Adrenal gland (tissue), 19 donors: ENCODE measurements at places on chromosomes 7 and 10.

GRCh38 chr7:44145479-44145968, 4.4 kb upstream of the MYL7 start:
- peak; percentile 12 for DNase-seq

DNA sequence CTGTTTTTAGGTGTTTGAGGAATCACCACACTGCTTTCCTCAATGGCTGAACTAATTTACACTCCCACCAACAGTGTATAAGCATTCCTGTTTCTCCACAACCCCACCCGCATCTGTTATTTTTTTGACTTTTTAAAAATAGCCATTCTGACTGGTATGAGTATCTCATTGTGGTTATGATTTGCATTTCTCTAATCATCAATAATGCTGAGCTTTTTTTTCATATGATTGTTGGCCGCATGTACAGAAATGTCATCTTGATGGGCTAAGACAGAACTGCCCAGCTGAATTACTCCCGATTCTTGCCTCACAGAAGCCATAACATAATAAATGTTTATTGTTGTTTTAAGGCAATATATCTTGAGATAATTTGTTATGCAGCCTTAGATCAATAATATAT, 93.1 kb upstream of the DKK1 start:
- DNase-seq = no peak

GRCh38 chr10:61837755-61838171, 63.7 kb upstream of the ARID5B start:
- no peak for DNase-seq

DNA sequence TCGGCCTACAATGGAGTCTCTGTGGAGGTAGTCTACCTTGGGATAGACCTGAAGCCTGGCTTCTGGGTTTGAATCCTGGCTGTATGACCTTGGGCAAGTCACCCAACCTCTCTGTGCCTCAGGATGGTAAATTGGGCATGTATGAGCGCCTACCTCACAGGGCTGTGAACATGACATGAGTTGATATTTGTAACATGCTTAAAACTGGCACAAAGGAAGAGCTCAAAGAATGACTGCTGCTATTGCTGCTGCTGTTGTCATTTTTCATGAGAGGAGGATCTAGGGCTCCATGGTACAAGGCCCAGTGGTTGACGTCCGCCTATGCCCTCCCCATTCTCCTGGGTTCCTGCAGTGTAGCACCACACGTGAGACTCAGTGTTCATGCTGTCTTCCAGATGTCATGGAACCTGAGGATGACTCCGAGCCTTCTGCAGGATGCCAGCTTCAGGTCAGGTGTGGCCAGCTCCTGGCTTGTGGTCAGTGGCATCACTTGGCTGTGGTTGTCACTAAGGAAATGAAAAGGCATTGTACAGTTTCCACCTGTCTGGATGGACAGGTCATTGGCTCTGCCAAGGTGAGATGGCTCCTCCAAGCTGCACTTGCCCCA, 95.0 kb downstream of the WDFY4 start:
- DNase-seq = peak; percentile 4

GRCh38 chr7:83271212-83272099, 108.8 kb upstream of the PCLO start:
- DNase-seq = no peak

DNA sequence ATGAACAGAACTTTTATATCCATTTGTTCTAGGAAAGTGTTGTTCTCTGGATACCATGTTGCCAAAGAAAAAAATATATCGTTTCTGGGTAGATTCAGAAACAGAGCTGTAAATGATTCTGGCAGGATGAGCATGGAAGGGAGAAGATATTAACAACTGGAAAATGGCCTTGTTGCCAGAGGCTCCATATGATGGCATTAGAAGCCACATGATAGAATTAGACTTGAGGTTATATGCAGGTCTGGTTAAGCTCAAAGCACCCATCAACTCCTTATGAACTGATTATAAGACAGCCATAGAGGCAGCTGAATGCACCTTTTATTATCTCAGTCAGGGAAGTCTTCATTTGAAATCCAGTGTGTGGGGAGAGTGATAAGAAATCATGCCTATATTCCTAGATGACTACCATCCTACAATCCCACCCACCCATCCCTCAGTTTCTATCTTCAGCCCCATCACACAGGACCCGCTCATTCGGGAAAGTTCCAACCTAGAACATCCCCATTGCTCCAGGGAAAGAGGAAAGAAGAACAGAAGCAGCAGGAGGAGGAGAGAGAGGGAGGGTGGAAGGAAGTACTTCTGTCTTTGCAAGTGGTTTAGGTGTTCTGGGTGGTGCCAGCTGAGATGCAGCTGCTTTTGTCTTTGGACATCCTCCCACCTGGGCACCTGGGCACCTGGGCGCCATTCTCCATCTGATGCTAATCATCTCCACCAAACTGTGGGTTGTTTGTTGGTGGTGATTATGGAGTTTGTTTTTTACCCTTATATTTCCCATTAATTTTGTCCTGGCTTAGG, 25.5 kb upstream of the TRIL start:
- DNase-seq = no peak

DNA sequence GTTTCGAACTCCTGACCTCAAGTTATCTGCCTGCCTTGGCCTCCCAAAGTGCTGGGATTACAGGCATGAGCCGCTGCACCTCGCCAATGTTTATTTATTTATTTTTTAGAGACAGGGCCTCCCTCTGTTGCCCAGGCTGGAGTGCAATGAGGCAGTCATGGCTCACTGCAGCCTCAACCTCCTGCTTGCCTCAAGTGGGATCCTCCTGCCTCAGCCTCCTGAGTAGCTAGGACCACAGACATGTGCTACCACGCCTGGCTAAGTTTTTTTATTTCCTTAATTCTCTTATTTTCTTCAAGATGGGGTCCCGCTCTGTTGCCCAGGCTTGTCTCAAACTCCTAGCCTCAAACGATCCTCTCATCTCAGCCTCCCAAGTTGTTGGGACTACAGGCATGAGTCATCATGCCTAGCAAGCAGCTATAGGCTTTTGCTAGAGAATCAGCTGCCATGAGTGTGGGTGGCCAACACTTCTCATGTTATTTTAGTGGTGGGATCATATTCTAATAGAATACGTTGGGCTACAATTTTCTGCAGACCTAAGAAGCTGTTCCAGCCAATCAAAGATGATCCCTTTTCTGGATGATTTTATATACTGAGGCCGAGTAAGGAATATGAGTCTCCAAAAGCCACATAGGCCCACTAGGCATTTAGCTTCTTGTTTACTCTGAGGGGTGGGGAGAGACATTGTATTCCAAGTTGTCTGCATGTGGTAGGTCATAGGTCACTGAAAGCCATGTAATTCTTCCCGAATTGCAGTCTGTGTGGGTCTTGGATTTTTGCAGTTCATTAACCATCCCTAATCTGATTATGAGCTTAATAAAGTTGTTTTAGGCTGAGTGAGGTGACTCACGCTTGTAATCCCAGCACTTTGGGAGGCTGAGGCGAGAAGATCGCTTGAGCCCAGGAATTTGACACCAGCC, 7.6 kb upstream of the TMEM248 start:
- DNase-seq = no peak

DNA sequence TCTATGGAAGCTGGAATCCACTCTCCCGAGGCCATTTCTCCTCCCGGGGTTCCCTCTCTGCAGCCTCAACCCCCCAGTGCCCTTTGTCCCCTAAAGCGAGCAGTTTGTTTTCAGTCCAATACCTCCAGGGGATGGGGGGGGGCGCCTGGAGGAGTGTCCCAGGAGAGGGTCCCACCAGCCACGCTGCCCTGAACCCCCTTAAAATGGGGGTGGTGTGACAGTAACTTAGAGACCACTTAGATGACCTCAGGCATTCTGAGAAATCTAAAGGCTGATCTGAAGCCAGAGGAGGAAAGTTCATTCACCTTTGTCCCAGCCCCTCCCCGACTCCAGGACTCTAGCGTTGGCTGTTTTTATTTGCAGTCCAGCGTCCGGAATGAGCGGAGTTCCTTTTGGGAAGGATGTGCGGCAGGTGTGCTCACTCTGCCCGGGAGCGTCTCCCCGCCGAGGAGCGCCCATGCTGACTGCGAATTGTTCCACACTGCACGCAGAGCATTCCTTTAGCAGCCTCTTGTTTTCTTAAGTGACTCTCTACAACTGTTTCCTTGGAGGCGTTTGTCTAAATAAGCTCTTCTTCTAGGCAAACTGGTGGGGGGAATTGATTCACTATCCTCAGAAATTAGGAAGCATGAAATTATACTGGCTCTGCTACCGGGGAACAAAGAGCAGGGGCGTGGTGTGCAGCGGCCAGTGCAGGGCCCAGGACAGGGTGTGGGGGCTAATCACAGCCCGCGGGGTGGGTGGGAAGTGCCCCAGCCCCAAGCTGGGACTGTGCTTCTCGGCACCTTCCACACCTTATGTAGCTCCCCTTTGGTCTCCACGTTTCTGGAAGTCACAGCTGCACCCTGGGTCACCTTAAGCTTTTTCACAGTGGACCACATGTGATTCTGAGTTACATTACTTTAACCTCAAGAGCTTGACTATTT, 46.3 kb downstream of the SYPL1 start:
- peak; percentile 59 for DNase-seq

GRCh38 chr10:6346631-6347030, 143.9 kb downstream of the PFKFB3 start:
- DNase-seq = no peak

DNA sequence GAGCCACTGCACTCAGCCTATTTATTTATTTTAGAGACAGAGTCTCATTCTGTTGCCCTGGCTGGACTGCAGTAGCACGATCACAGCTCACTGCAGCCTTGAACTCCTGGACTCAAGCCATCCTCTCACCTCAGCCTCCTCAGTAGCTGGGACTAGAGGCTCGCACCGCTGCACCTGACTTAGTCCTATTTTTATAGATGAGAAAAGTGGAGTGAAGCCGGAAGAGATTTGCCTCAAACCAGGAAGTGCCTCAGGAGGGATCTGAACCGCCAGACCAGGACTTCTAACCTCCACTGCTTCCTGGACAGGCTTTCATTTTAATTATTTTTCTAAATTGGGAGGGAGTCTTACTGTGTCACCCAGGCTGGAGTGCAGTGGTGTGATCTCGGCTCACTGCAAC, 17.5 kb upstream of the CLIP2 start:
- DNase-seq = peak; percentile 47
